ENCODE measurements at places on chromosomes 13 and 19. TPM values are rescaled to one million over a fixed set of nuclear protein-coding genes. Genes with fewer than 3 reads are reported as not detected.

The FFAR2 gene
- total RNA-seq, result not detected

- H3K27me3 ChIP-seq, result peaks cover 10% of the 10 kb centered on the region
- no peaks in the 10 kb centered on the region for H3K4me1 ChIP-seq
- no peaks in the 10 kb centered on the region for H3K36me3 ChIP-seq
- H3K4me3 ChIP-seq, result no peak overlapping the region
- no peak overlapping the region for H3K27ac ChIP-seq
- no peak for DNase-seq
Measured at GRCh38 chr13:30873499-30873898, 32.6 kb upstream of the MEDAG start.

The ONECUT3 gene
- not detected for total RNA-seq

- peaks cover 2% of the 10 kb centered on the region for H3K27me3 ChIP-seq
- no peak for DNase-seq
- H3K27ac ChIP-seq, result no peak overlapping the region
- H3K4me1 ChIP-seq, result no peaks in the 10 kb centered on the region
Measured at GRCh38 chr19:4555657-4556561, 3.6 kb downstream of the SEMA6B start.

The AP1M2 gene
- not detected for total RNA-seq

- no peaks in the 10 kb centered on the region for H3K36me3 ChIP-seq
- H3K4me3 ChIP-seq, result no peak overlapping the region
Measured at GRCh38 chr19:51664997-51665396, 18.4 kb upstream of the SIGLEC14 start.

The ERFL gene
- 1.6 TPM for total RNA-seq
